ENCODE measurements at places on chromosomes 1 and 21.
A peak's percentile ranks its signal among the peaks of the same experiment; 100 is the strongest.

DNA sequence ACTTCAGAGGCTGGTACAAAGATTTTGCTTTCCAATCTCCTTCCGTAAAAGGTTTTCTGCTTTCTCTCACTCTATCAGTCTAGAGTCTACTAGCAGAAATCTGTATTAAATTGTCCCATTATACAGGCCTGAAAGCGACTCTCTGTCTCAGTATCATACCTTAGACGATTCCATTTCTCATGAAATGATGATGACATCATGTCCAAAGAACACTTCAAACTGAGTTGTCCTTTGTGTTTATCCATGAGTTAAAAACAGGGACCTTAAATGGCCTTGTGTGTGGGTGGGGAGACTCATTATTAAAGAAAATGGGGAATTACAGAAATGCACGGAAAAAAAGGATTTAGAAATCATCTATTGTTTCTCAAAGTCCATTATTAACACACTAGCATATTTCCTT lies 21.0 kb upstream of the SLC44A3 start:
- DNase-seq, result no peak

DNA sequence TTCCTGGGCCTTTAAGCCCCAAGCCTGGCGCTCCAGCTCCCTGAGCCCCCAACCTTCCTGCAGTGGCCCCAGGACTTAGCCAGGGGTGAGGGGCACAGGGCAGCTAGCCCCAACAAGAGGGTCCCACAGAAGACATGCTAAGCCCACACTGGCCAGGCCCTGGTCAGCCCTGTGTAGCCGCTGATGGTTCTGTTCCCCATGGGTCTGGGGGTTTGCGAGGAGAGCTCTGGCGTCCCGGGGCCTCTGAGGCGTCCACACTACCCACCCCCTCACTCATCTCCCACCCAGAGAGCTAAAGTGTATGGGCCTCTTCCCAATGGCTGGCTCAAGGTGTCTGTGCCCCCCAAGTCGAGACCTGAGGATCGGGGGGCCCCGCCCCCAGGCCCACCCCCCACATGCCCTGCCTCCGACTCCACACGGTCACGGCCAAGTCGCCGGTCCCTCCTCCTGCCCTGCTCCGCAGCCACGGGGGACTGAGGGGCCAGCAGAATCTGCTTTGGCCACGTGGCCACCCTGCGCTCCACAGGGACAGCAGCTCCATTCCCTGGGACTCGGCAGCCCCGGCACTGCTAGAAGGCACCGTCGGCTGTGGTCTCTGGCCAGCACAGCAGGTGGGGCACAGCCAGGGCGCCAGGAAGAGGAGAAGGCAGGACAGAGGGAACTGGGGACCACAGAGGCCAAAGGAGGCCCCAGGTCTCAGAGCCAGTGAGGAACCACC lies 7.8 kb downstream of the TNFRSF18 start:
- no peak for DNase-seq

DNA sequence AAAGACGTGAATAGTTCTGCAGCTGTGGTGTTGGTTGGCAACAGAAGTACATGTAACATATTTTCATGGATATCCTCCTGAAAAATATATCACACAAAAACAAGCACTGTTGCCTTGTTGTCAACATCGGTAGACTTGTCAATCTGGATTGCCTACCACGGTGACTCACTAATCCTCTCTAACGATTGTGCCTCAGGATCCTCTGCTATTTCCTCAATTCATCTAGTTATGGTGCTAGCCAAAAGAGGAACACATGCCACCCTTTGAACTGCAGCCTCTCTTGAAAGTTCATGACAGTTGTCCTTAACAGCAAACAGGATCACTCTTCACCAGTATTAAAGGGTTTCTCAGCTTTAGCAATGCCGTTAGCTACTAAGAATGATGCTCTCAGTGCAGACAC lies 25.7 kb downstream of the RASAL2 start:
- peak; percentile 26 for DNase-seq

DNA sequence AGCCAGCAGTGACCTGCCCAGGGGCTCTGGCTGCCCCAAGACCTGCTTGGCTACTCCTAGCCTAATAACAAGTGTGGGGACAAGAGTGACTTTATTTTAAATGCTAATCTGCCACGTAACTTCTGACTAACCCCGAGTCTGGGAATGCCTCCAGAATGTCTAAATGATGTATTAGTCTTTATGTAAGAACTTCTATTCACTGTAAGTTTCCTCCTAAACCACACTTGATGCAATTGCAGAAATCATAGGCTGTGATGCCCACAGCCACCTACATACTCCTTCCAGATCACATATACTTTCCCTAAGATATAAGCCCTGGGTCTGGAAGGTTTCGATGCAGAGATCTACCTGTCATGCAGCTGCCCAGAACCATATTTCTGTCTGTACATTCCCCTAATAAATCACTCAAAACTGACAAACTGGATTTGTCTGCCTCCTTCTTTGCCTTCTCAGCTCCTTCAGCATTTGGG lies 5.9 kb upstream of the VPS45 start:
- no peak for DNase-seq

DNA sequence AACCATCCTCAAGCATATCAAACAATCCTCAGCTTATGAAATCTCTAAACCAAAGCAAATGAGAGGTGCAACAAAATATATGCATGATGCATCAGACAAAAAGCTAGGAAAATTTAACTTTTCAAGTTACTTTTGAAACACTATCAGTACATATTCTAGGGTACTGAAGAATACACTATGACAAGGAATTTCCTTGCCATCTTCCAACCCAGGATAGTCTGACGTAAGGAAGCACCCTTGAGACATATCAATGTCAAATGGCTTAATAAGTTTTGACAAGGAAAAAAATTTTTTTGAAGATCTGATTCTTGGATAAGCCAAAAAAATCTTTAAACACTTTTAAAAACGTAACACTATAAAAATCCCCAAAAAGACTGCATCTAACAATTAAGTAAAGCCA lies 64.9 kb downstream of the KIFAP3 start:
- no peak for DNase-seq

DNA sequence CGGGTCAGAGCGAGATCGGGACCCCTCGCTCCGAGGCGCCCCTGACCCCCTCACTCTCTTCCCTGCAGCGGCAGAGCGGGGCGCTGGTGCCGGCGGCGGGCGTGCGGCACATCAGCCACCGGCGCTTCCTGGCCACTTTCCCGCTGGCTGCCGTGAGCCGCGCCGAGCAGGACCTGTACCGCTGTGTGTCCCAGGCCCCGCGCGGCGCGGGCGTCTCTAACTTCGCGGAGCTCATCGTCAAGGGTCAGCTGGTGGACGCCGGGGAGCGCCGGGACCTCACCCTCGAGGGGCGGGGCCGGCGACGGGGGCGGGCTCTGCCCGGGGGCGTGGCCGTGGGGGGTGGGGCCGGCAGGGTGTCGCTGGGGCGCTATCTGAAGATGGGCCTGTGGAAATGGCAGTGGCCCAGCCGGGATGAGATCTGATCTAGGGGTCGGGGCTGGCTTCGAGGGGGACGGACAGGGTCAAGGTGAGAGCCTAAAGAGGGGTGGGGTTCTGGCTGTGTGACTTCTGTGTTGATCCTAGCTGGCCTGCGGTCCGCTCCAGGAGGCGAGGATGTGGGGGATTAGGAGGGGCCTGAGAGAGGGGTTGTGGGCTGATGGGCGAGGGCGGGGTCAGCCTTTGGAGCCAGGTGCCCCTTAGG lies 23.6 kb downstream of the PTPRU start:
- no peak for DNase-seq

GRCh38 chr1:99252630-99253029 lies 11.7 kb upstream of the PLPPR4 start:
- no peak for DNase-seq

- DNase-seq, result no peak
Measured at GRCh38 chr1:150563340-150564038, 14.3 kb downstream of the ADAMTSL4 start.

DNA sequence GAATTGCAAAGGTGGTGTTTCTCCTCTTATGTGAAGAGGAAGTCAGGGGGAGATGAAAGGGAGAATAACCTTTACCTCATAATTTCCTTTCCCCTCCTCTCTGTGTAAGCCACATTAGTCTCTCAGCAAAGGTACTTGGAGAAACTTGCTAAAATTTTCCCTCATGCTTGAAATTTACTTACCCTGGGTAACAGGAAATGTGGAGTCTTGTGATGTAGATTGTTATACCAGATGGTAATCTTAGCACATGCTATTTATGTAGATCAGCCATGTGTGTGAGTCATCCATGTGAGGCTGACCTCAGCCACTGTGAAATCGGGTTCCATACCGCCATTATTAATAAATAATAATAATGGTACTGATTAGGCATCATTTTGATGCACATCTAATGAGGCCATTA lies 128.4 kb downstream of the TGFB2 start:
- DNase-seq, result no peak

- no peak for DNase-seq
Measured at GRCh38 chr1:67126974-67127373, 7.8 kb downstream of the C1orf141 start.

GRCh38 chr21:27526451-27526850 lies 559.6 kb upstream of the ADAMTS5 start:
- no peak for DNase-seq

DNA sequence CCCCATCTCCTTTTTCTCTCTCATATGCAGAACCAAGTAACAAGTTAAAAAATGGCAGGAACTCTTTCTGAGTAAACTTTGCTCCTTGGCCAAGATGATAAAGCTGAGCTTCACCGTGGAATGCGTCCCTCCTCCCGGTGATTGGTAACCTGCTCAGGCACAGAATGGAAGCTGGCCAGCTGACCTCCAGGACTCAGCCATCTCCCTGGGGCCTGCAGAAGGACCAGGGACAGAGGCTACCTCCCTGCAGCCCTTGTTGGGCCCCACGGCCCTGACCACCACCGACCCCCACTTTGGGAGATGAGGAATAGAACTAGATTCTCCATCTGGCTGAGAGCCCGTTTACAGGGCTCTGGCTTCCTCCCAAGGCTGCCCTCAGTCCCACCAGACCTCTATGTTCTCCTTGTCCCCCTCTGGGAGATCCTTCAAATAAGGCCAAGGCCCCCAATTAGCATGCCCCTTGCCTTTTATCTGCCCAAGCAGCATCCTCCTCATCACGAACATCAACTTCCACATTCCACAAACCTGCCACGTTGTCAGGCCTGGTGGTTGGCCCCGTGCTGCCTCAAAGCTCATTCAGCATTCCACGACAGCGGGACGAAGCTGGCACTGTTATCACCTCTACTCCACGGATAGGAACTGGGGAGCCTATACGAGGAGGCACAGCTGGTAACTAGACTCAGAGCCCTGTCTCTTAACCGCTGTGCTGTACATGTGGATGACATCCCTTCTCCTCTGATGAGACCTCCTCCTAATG lies 74.2 kb downstream of the CD34 start:
- DNase-seq, result no peak

DNA sequence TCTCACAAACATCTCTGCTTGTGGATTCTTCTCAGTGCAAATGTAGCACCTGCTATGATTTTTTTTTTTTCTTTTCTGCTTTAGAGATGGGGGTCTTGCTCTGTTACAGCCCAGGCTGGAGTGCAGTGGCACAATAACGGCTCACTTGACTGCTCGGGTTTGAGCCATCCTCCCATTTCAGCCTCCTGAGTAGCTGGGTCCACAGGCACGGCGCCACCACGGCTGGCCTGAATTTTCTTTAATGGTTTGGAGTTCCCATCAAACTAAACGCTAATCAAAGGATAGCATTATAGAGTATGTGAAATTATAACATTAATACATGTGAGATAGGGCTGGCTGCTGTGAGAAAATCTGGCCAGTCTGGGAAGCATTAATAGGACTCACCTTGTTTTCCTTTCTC lies 7.2 kb upstream of the PTGER3 start:
- no peak for DNase-seq

GRCh38 chr1:16266411-16267118 lies 29.6 kb upstream of the CPLANE2 start:
- DNase-seq, result no peak

DNA sequence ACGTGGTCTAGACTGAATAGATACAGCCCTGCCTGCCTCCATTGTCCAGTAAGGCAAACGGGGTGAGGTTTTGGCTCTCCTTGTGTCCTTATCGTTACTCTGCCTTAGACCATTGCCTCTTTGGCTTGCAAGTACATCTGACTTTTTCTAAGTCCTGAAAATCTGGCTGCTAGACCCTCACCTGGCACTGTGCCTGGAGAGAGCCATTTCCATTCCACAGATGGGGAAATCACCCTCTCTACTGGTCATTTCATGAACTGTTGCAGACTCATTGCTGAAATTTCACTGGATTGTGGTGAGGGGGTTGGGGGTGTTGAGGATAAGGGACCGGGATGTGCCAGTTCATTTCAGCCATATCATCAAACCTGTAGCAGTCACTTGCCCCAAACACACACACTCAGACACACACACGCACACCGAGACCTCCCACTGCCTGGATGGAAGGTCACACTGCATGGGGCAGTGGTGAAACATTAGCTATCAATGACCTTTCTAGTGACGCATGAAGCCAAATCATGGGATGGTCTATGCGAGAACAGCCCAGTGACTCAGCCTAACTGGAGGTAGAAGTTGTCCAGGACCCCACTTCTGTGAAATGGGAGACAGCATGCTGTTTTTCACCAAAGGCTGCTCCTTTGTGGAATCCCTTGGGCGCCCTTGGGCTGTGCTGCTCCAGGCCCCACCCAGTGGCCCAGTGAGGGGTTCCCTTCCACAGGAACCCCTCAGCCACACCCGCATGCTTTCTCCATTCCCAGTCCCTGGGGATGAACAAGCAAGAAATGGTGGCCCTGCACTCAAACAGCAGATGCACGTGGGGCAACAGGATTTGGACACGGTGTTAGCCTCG lies 34.9 kb upstream of the VASH2 start:
- DNase-seq, result no peak

GRCh38 chr1:26618561-26618960 lies 77.3 kb upstream of the ARID1A start:
- DNase-seq, result peak; percentile 37

- no peak for DNase-seq
Measured at GRCh38 chr21:32349333-32349944, 43.4 kb downstream of the URB1 start.

GRCh38 chr1:229344937-229345684 lies 2.3 kb upstream of the CCSAP start:
- DNase-seq, result no peak

DNA sequence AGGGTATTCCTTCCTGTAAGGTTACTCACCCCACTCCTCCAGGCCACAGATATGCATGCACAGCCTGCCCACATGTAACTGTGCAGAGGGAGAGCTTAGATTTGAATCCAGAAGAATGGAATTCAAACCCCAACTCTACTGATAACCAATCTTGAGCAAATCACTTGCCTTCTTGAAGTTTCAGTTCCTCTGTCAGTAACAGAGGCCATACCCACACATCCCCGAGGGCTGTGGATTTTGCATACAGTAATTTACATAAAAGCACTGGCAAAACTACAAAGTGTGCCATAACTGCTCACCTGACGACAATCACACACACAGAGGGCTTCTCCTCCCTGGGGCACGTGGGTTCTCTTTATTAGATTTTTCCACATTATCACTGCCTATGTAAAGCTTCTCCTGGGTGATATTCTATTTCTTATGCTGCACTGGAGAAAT lies 18.6 kb downstream of the CD247 start:
- DNase-seq, result no peak

- no peak for DNase-seq
Measured at GRCh38 chr1:111463029-111463683, 10.6 kb upstream of the C1orf162 start.

DNA sequence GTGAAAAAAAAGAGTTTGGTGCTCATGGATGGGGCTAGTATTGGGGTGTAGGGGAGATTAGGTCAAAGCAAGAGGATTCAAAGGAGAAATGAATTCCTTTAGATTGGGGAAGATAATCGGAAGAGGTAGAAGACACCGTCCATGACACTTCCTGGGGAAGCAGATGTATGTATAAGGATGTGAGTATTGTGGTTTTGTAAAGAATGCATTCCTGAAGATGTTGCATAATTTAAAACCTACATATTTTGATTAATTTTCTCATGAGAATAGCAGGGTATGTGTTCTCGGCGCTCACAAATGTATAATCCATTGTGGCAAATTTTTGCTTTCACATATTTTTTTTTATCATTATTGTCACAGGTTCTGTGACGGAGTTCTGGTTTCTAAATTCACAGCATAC lies 5.5 kb upstream of the LGALS8 start:
- DNase-seq, result no peak
